ENCODE measurements at places on chromosomes 1 and 21.
A peak's percentile ranks its signal among the peaks of the same experiment; 100 is the strongest.

DNA sequence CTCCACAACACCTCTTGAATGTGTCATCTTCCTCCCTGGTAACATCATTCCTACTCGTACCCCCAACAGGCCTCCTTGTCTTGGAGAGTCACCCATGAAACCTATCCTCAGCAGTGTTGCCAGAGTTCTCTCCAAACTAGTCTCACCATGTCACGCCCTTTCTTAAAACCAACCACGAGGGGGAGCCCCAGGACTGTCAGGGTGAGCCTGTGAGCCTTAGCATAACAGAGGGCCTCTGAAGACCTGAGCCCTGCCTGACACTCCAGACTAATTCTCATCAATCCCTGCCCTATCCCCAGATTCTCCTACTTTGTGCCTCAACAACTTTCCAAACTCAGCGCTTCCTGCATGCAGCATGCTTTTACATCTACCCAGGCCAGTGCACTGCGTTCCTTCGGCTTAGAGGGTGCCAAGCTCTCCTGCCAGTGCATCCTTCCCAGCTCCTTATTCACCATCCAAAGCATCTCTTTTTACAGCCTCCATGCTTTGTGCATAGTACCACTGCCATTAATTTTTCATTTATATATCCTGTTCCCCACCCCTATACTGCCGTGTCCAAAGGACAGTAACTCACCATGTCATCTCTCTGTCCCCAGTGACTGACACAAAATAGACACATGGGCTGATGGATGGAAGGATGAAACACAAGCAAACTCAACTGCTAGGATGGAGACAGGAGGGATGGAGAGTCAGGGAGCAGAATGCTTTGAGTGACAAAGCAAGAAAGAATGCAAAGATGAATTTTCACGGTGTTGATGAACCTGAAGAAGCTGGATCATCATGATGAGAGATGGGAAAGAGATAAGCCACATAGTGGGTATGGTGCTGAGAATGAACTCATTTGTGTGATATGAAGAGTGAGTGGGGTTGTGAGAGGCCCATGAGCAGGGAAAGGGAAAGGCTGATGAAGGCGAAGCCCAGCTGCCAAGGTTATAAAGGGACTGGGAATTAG, 34.0 kb downstream of the ZNF697 start:
- no peak overlapping the region for H3K4me3 ChIP-seq
- no peaks in the 10 kb centered on the region for H3K4me1 ChIP-seq
- no peaks in the 10 kb centered on the region for H3K36me3 ChIP-seq
- H3K27ac ChIP-seq, result no peak overlapping the region
- DNase-seq, result peak; percentile 86

DNA sequence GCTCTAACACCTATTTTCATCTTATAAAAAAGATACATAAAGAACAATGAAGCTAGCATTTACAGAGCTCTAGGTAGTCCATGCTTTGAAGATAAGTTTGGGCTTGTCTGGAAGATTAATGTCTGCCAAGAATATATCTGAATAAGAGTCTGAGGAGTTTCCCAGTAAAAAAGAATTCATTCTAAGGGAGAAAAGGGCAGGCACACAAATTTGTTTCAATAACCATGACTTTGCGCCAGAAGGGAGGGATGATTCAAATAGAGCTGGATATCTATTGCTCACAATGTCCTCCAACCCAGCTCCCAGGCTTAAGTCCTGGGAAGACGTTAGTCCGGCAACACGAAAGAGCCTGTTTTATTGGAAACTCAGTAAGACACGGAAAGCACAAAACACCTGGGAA, 9.7 kb upstream of the TTLL7 start:
- no peak overlapping the region for H3K27ac ChIP-seq
- DNase-seq, result no peak
- no peaks in the 10 kb centered on the region for H3K36me3 ChIP-seq
- H3K27me3 ChIP-seq, result no peaks in the 10 kb centered on the region
- H3K4me3 ChIP-seq, result no peak overlapping the region
- H3K4me1 ChIP-seq, result peaks cover 2% of the 10 kb centered on the region

GRCh38 chr21:15706696-15707095, 23.1 kb upstream of the USP25 start:
- no peaks in the 10 kb centered on the region for H3K27me3 ChIP-seq
- H3K36me3 ChIP-seq, result no peaks in the 10 kb centered on the region
- DNase-seq, result no peak

- H3K27me3 ChIP-seq, result no peaks in the 10 kb centered on the region
- DNase-seq, result no peak
- H3K27ac ChIP-seq, result peak overlapping the region; percentile 26
- peaks cover 27% of the 10 kb centered on the region for H3K4me1 ChIP-seq
- H3K36me3 ChIP-seq, result no peaks in the 10 kb centered on the region
- no peak overlapping the region for H3K4me3 ChIP-seq
Measured at GRCh38 chr1:48772211-48772610, 4.5 kb downstream of the BEND5 start.

DNA sequence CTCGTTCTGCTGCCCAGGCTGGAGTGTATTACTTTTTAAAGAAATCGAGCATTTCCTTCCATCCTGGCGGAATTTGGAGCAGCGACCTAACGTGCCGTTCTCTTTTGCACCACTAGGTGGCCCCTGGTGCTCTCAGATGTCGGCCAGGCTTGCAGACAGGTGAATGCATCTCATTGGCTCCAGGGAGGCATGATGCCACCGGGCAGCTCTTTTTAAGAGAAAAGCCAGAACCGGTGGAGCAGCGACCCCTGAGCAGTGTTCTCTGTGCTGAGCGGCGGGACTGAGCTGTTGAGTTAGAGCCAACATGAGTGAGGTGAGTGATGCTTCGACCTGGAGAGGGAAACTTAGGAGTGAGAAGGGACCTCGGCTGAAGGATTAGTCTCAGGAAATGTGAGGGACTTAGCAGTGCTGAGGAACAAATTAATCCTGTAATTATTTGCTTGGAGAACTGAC, at the start of gene PCP4:
Gene PCP4 (plus strand): TSS at position 241 of the 453 bp plus-strand sequence. CDS start 64 bp downstream, at position 305.
- H3K36me3 ChIP-seq, result no peaks in the 10 kb centered on the region
- no peak within 1 kb of the TSS for H3K27ac ChIP-seq
- DNase-seq, result no peak
- no peak within 1 kb of the TSS for H3K4me3 ChIP-seq
- H3K4me1 ChIP-seq, result no peaks in the 10 kb centered on the region
- no peaks in the 10 kb centered on the region for H3K27me3 ChIP-seq

DNA sequence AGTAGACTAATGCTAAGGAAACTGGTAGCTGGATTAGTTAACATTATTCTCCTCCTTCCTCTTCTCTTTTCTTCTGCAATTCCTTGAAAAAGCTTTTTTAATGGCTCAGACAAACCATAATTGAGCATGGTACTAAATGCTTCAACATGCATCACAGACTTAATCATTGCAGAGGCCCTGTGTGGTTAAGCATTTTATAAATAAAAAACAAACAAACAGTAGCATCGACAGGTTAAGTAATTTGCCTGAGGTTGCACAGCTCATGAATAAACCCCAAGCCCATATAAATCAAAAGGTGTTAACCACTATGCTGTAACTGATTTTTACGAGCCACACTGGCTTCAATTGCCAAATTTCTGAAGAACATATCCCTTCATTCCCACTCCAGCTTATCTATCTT, 462.1 kb downstream of the LMO4 start:
- DNase-seq, result no peak
- H3K27me3 ChIP-seq, result no peaks in the 10 kb centered on the region
- H3K4me1 ChIP-seq, result no peaks in the 10 kb centered on the region
- H3K27ac ChIP-seq, result no peak overlapping the region
- no peak overlapping the region for H3K4me3 ChIP-seq
- no peaks in the 10 kb centered on the region for H3K36me3 ChIP-seq

DNA sequence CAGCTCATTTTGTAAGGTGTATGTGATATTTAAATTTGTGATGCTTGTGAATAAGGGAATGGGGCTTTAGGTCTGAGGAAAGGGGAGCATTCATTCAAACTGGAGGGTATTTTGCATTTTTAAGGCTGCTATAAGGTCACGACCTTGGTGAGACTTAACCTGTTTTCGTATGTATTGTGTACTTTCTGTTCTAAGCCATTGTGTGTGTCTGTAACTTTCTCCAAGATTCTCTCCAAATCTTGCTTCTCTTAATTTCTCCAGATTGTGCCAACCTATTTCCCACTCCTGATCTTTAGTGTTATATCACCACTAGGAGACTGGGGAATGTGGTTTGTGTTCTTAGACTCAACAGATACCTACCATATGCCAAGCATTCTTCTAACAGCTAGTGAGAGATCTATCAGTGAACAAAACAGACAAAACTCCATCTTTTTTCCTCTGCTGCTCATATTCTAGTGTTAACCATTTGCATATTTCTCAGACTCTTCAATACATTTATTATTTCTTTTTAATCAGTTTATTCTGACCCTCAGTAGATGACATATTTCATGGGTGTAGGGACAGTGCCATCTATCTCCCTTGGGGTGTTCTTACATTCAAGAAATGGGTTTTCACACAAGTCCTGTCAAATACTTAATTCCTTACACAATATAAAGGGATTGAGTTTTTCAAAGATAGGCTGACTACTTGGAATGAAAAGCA, 27.5 kb downstream of the ATP1B1 start:
- H3K36me3 ChIP-seq, result peaks cover 1% of the 10 kb centered on the region
- no peak for DNase-seq
- H3K27me3 ChIP-seq, result no peaks in the 10 kb centered on the region
- H3K27ac ChIP-seq, result no peak overlapping the region
- peaks cover 4% of the 10 kb centered on the region for H3K4me1 ChIP-seq

- no peak for DNase-seq
- peaks cover 3% of the 10 kb centered on the region for H3K4me1 ChIP-seq
- H3K36me3 ChIP-seq, result no peaks in the 10 kb centered on the region
- H3K27me3 ChIP-seq, result no peaks in the 10 kb centered on the region
Measured at GRCh38 chr1:163231385-163231784, 28.7 kb upstream of the RGS5 start.

GRCh38 chr1:64669098-64669675, 75.7 kb upstream of the RAVER2 start:
- H3K27me3 ChIP-seq, result no peaks in the 10 kb centered on the region
- no peak for DNase-seq
- no peaks in the 10 kb centered on the region for H3K36me3 ChIP-seq
- no peak overlapping the region for H3K27ac ChIP-seq

GRCh38 chr21:46207920-46208591, 20.5 kb downstream of the LSS start:
- H3K4me3 ChIP-seq, result no peak overlapping the region
- H3K36me3 ChIP-seq, result peaks cover 2% of the 10 kb centered on the region
- H3K27me3 ChIP-seq, result no peaks in the 10 kb centered on the region
- H3K27ac ChIP-seq, result no peak overlapping the region
- DNase-seq, result no peak

DNA sequence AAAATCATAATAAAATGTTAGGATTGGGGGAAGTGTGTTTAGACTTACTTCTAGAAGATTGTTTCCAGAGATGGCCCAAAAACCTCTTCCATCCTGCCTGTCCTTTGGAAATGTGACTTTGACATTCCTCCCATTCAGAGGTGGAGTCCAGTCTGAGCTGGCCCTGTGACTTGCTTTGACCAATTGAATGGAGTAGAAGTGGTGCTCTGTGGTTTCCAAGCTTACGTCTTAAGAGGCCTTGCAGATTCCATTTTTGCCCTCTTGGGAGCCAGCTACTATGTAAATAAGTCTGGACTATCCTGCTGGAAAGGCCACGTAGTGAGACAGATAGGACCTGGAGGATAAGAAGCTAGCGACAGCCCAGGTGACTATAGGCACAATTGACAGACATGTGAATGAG, 1.3 kb upstream of the NT5C1A start:
- H3K27ac ChIP-seq, result no peak overlapping the region
- no peaks in the 10 kb centered on the region for H3K4me1 ChIP-seq
- H3K4me3 ChIP-seq, result no peak overlapping the region
- H3K36me3 ChIP-seq, result no peaks in the 10 kb centered on the region
- no peak for DNase-seq
- no peaks in the 10 kb centered on the region for H3K27me3 ChIP-seq

GRCh38 chr1:43952731-43953346, 6.1 kb downstream of the IPO13 start:
- H3K36me3 ChIP-seq, result no peaks in the 10 kb centered on the region
- DNase-seq, result no peak
- H3K4me3 ChIP-seq, result no peak overlapping the region
- no peak overlapping the region for H3K27ac ChIP-seq

DNA sequence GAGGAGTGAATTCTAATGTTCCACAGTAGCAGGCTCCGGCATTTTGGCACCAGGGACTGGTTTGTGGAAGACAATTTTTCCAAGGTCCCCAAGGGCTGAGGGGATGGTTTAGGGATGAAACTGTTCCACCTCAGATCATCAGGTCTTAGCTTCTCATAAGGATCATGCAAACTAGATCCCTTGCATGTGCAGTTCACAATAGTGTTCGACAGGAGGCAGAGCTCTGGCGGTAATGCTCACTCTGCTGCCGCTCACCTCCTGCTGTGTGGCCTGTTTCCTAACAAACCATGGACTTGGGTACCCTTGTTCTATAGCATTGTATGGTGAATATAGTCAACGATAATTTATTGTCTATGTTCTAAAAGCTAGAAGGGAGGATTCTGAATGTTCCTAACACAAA, 16.6 kb downstream of the CRNN start:
- H3K27ac ChIP-seq, result no peak overlapping the region
- no peak for DNase-seq
- H3K4me1 ChIP-seq, result no peaks in the 10 kb centered on the region

DNA sequence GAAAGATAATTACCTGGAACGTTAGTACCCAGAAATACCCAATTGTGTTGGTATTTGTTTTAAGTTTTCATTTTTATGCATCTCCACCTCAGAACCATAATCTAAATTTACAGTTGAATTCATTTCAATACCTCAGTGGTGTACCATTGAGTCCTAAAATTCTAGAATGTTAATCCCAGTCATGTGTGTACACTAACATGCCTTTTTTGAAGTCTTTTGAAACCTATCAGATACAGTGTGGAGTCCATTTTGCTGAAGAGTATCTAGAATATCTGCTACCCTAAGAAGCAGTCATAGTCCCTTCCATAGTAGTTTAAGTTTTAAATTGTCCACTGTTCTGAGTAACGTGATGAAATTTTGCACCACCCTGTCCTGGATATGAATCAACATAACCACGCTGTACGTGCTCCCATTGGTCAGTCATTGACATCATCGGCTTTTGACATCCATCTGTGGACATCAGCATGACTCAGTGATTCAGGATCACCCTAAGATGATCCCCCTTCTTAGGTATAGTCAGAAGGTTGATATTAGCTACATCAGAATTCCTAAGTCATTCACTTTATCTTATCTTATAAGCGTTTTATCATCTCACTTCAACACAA, 7.5 kb upstream of the ASH1L start:
- no peaks in the 10 kb centered on the region for H3K27me3 ChIP-seq
- DNase-seq, result no peak
- H3K36me3 ChIP-seq, result no peaks in the 10 kb centered on the region
- no peak overlapping the region for H3K4me3 ChIP-seq
- H3K4me1 ChIP-seq, result no peaks in the 10 kb centered on the region

Measured in aorta (tissue), 5 donors.